ENCODE measurements at places on chromosomes 5 and 9.

- no peak for DNase-seq
Observed at GRCh38 chr5:163525096-163525495, 19.7 kb downstream of the MAT2B start.

DNA sequence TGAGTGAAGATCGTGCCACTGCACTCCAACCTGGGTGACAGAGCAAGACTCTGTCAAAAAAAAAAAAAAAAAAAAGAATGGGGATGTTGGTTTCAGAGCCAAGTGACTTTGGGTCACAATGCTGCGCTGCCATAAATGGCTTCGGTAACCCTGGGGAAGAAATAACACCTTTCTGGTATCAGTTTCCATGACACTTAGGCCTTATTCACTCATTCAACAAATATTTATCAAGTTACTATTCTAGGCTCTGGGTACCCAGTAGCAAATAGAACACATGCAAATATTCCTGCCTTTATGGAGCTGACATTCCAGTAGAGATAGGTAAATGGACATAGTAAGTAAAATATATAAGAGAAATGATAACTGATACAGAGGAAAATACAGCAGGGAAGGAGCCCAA is 454.2 kb downstream of the PDE4D start:
- no peak for DNase-seq

GRCh38 chr5:61496446-61496845 is 164.4 kb downstream of the ZSWIM6 start:
- DNase-seq = no peak

- DNase-seq = no peak
Observed at GRCh38 chr9:1018121-1018520, 32.0 kb upstream of the DMRT2 start.

GRCh38 chr9:79600466-79600865 is 28.7 kb downstream of the TLE4 start:
- DNase-seq = no peak

DNA sequence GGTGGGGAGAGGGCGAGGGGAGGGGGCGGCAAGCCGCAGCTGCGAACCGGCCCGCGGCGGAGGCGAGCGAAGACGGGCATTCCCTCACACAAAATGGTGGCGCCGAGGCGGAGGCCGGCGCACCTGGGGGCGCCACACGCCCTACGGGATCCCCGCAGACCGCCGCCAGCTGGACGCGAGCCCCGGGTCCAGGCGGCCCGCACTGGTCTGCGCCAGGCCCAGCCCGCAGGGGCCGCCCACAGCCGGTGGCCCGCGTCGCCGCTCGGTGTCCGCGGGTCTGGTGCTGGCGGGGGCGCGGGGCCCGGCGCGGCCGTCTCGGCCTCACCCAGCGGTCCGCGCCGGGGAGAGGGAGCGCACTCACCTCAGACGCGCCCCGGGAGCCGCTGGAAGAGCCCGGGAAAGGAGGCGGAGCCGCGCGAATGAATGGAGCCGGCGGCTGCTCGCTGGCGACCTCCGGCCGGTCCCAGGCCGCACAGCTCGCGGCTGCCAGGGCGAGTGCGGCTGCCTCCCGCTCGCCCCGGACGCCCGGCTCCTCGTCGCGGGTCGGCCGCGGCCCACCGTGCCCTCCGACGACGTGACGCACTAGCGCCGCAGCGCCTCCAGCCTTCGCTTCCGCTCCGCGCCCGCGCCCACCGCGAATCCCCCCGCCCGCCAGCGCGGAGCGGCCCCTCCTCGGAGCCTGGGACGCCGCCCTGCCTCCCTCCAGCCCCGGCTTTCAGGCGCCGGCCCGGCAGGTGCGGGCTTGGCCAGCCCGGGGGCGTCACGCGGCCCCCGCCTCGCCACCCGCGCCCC is at the start of gene FAM169A:
Gene FAM169A (minus strand): TSS at position 584 of the 792 bp plus-strand sequence. CDS start 24,711 bp downstream, outside the sequence.
- peak; percentile 8 for DNase-seq

GRCh38 chr9:21852754-21853153 is 50.3 kb downstream of the MTAP start:
- no peak for DNase-seq

- no peak for DNase-seq
Observed at GRCh38 chr9:70902171-70902570, 219.2 kb downstream of the TRPM3 start.
